Cerebellar nuclear complex (tissue), 1 donor: ENCODE measurements at places on chromosomes 1 and 21.

DNA sequence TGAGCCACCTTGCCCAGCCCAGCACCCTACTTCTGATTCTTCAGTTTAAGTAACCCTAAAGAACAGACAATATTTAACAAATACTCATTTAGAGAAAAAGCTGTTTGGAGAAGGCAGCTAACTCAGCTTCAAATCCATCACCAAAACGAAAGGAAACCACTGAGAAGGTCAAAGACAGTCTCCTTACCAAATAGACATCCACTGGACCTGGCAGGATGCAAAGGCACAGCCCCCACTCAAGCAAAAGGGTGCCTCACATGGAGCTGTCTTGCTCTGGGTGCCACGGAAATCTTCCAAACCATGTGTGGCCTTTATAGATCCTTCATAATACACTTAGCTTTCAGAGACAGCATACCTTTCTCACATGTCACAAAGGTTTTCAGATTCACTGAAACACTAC, 165.5 kb downstream of the RERE start:
- no peak for DNase-seq

GRCh38 chr1:115076384-115076915, 12.9 kb downstream of the TSPAN2 start:
- no peak for DNase-seq

GRCh38 chr1:161402446-161402845, 34.8 kb upstream of the CFAP126 start:
- DNase-seq: no peak

- DNase-seq: no peak
These were observed 2.6 kb downstream of the MTF2 start for GRCh38 chr1:93081716-93082115.

DNA sequence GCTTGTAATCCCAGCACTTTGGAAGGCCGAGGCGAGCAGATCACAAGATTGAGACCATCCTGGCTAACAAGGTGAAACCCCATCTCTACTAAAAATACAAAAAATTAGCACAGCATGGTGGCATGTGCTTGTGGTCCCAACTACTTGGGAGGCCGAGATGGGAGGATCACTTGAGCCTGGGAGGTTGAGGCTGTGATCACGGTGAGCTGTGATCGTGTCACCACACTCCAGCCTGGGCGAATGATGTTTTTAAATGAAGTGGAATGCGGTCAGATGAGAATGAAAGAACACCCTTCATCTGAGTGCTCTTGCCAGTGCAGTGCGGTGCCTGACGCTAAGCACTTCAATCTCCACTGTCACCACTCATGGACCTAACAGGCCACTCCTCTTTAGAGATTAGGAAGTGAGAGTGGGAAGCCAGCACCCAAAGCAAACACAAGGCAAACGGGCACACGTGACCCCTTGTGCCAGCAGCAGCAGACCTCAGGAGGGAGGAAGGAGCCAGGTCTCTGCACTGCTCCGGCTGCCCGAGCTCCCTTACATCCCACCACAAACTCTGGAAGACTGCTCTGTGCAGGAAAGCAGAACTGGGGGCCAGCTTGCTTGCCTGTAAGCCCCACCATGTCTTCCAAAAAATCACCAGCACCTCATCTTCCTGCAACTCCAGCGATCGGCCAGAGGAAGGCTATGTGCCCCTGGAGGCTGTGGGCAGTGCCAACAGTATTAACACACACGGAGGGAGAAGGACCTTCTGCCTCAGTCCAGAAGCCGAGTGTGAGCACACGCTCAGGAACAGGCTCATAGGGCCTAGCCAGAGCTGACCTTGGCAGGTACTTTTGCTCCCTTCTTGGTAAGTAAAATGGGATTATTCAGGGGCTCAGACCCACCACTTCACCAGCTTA, 9.7 kb downstream of the CTNNBIP1 start:
- DNase-seq: no peak

GRCh38 chr1:91685994-91686393, 185.3 kb downstream of the CDC7 start:
- no peak for DNase-seq

GRCh38 chr1:198253668-198254067, 96.9 kb downstream of the NEK7 start:
- no peak for DNase-seq

GRCh38 chr21:29212446-29212845, 82.0 kb downstream of the MAP3K7CL start:
- DNase-seq: no peak

GRCh38 chr1:44002606-44003157, 11.3 kb downstream of the CCDC24 start:
- no peak for DNase-seq

GRCh38 chr1:84861988-84862644, 30.9 kb downstream of the LPAR3 start:
- no peak for DNase-seq

- no peak for DNase-seq
These were observed 8.2 kb upstream of the SAMD11 start for GRCh38 chr1:915295-916172.

DNA sequence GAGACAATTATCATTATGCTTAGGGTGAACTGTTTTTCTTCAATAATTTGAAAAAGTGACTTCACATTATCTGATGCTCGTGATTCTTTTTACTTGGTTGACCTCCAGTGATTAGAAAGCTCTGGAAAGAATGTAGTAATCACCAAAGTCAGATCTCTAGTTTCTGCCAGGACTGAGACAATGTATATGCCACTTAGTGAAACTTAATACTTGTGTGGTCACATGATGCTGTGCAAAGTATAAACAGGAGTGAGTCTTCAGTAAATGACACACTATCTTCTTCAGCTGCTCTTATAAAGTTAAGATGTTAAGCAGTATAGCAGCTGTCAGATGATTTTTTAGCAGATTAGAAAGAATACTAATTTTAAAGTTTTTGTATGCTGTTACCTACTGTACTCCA, 17.2 kb downstream of the VCAM1 start:
- no peak for DNase-seq

- DNase-seq: no peak
These were observed 37.6 kb downstream of the KIAA1614 start for GRCh38 chr1:180950321-180950720.

DNA sequence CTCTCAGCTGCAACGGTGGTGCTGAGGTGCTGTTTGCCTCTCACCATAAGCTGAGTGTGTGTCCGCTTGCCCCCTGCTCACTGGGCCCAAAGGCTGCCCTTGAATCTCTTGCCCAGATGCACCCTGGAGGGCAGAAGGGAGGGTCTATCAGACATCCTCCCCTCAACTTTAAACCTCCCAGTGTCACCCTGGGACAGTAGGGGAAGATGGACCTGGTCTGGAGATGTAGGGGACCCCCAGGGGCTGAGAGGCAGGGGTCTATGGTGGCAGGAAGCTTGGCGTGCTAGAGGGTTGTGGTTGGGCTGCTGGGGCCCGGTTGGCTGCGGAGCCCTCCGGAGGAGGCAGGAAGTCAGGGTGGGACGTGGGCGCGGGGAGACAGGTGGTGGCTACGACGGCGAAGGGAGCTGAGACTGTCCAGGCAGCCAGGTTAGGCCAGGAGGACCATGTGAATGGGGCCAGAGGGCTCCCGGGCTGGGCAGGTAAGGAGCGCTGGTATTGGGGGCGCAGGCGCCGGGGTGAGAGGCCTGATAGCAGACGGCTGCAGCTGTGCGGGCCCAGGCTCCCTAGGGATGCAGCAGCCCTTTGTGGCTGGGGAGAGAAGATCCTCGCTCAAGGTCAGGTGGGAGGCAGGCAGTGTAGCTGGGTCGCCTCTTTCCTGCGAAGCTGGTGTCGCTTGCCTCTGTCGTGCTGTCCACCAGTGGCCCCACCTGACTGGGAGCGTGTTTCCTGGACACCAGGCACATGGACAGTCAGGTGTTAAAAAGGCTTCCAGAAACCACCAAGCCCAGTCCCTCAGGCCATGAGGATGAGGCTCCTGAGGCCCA, at the start of gene LCK:
Gene LCK (plus strand): TSS at position 373 of the 824 bp plus-strand sequence. CDS start 23,065 bp downstream, outside the sequence.
- DNase-seq: no peak

DNA sequence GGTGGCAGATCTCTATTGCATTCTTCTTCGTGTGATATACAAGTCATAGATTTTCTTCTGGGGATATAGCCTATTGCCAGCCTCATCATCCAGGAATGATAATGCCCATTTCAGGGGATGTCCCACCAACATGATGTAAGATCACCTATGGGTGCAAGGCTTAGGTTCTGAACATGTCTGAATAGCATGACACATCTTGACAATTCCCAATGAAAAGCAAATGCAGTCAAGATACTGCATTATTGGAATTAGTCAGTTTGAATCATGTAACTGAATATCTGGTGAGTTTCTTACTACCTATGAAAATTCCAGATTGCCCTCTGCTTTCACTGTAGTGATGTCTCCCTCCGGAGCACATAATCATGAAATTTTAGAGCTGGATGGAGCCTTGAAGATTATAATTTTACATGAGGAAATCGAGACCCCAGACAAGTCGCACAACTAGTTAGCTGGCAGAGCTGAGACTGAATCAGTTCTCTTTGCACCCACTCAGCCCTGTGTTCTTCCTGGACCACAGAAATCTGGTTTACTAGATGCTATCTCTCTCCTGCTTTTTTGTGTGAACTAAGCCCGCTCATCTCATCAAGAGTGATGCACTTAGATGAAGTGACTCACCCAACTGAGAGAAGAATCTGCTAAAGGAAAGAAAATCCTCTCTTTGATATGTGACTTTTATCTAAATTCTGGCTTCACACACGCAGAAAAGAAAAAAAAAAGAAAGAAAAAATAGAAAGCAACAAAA, 65.0 kb downstream of the WDR64 start:
- DNase-seq: no peak

- no peak for DNase-seq
These were observed 55.5 kb downstream of the TGFBR3 start for GRCh38 chr1:91830242-91831131.

DNA sequence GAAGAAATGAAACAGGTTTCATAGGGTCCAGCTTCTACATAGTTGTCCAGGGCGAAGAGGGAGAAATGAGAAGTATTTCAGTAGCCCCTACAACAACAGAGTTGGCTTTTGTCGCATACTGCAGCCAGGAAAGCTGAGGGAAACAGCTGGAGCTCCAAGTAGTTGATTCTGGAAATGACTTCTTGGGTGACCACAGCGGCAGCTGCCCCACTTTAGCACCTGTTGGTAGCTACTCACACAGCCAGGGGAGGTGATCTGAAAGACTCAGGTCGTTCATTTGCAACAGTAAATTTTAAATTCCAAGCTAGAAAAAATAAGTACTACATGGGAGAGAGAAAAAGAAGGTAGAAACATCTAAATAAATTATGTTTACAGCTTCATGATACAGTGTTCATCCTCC, 2.3 kb downstream of the TTC13 start:
- DNase-seq: no peak

DNA sequence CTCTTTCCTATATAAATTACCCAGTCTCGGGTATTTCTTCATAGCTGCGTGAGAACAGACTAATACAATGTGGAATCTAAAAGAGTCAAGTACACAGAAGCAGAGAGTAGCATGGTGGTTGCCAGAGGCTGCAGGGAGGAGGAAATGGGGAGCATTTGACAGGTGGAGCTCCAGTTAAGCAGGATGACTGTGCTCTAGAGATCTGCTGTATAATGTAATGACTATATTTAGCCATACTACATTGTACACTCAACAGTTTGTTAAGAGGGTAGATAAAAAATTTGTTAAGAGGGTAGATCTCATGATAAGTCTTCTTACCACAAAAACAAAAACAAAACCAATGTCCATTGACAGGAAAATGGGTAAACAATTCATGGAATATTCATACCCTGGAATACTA, 82.1 kb downstream of the MT1HL1 start:
- no peak for DNase-seq

GRCh38 chr21:33069994-33070743, at the start of gene OLIG1:
TSS of gene OLIG1 (plus strand) at chr21:33070141. CDS start at chr21:33070247, 106 bp downstream.
- no peak for DNase-seq

- DNase-seq: no peak
These were observed 6.5 kb downstream of the LGR6 start for GRCh38 chr1:202200112-202200548.
